ENCODE measurements at places on chromosomes 2 and 18.

- no peak for DNase-seq
These were observed 42.3 kb downstream of the KCTD1 start for GRCh38 chr18:26506012-26506411.

DNA sequence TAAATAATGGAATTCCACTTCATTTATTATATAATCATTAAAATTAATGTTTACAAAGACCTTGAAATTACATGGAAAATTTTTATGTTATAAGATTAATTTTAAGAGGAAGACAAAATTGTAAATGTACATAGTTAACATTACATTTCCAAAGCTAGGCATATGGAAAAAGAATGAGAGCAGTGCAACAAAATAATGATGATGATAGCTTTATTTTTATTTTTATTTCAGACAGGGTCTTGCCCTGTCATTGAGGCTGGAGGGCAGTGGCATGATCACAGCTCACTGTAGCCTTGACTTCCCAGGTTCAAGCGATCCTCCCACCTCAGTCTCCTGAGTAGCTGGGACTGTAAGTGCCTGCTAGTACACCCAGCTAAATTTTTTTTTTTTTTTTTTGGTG lies 61.2 kb upstream of the ZCCHC2 start:
- no peak for DNase-seq

- DNase-seq: no peak
These were observed 64.2 kb downstream of the TPO start for GRCh38 chr2:1477196-1478040.

DNA sequence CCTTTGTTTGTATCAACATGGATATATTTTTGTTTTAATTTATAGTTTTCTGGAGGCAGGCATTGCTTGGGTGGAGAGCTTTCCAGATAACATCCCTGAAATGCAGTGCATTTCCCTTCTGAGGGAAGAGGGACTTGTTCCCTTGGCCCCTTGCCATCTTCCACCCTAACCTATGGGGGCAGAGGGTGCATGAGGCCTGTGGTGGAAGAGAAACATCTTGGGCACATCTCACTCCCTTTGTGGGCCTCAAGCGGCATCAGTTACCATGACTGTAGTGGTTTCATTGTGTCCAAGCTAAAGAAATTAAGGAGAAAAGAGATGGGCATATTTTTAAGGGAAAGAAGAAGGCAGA lies 5.3 kb upstream of the RPL37A start:
- DNase-seq: no peak

DNA sequence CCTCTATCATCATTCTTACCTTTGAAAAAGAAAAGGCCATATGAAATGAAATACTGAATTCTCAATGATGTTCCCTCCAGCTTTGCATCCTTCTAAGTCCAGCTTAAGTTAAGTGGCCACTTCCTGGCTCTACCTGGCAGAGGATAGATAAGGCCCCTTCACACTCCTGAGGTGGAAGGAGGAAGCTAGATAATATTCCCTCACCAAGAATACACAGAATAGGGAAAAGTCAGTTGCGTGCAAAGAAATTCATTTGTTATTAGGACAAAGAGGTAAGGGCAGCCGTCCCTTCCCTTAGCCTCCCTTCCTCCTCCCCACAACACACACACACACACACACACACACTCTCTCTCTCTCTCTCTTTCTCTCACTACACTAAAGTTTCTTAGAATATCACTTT lies 37.5 kb downstream of the OLA1 start:
- no peak for DNase-seq

DNA sequence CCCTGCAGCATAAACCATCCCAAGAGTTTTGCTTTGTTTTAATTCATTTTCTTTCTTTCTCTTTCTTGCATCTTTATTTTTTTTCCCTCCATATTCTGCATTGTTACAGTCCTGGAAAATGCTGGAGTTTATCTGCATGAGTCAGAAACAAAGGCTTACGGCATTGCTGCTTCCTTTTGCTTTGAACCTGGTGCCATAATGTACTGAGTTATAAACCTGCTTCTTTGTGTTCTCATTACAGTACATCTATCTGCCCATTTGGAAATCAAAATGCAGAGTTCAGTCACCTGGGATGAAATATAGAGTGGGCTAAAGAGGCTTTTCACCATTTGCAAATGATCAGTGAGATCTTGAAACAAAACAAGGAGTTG lies 1009.2 kb upstream of the FANCL start:
- no peak for DNase-seq

DNA sequence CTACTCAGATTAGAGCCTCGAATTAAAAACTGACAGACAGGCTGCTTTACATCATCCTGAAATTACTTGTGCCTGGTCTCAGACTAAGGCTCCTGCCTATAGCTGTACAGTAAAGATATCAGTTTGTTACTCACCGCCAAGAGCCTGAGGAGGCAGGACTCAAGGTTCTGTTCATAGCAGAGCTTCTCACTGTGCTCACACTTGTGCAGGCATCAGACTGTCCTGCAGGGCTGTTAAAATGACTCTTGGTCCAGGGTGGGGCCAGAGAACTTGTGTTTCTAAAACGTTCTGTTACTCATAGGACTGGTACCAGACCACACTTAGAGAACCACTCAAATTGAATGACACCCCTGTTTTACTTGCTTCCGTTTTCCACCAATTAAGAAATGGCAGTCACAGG lies 310.0 kb downstream of the DPP10 start:
- DNase-seq: no peak

DNA sequence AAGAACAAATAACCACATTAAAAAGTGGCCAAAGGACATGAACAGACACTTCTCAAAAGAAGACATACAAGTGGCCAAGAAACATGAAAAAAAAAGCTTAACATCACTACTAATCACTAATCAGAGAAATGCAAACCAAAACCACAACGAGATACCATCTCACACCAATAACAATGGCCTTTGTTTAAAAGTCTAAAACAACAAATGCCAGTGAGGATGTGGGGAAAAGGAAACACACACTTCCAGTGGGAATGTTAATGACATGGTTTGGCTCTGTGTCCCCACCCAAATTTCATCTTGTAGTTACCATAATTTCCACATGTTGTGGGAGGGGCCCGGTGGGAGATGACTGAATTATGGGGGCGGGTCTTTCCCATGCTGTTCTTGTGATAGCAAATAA lies 147.1 kb downstream of the GALNT1 start:
- no peak for DNase-seq

DNA sequence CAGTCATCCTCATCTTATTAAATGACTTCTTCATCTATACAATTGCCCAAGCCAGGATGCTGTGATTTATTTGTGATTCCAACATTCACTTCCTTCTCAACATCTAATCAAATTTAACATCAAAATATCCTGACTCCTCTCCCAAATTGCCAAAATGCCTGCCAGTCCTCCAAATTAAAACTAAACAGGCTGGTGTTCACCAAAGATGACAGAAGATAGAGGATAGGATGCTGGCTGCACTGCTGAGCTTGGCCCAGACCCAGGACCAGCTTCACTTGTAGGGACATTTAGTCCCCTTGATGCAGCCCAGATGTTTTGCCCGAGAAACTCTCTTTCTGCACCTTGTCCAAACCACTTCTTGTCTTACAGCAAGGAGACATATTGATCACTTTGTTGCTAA lies 540.0 kb upstream of the CNTNAP5 start:
- no peak for DNase-seq

DNA sequence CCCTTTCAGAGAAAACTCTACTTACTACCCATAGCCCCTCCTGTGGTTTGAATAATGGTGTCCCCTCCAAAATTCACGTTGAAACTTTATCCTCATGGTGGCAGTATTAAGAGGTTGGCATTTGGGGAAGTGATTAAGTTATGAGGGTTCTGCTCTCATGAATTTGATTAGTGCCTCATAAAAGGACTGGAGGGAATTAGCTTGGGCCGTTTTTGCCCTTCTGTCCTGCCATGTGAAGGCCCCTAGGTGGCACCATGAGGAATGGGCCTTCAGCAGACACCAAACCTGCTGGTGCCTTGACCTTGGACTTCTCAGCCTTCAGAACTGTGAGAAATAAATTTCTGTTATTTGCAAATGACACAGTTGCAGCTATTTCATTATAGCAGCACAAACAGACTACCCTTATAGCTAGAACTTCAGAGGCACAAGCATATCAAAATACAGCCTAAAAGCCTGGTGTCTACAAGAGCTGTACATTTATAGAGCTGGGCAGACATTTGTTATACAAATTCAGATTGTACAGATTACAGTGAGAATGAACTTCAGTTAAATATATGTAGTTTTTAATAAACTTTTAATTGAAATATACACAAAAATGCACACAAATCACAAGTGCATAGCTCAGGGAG lies 2.6 kb upstream of the PTPN2 start:
- no peak for DNase-seq

DNA sequence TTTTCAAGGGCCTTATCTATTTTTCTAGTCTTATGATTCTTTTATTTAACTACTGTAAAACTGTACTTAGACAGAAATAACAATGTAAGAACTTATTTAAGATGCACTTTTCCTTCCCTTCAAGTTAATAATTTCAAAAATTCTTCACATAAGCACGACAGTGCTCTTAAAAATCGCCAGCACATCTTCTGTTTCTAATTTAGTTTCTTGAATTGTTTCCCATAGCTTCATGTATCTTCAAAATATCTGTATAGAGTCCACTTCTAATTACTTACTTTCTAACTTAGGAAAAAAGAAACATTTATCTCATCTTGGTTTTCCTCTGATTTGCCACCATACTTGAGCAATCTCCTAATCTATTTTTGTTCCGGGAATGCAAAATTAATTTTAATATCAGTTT lies 196.1 kb downstream of the BABAM2 start:
- no peak for DNase-seq

GRCh38 chr2:24423095-24423494 lies 62.8 kb upstream of the ITSN2 start:
- DNase-seq: no peak

GRCh38 chr2:6203291-6203959 lies 511.2 kb downstream of the SOX11 start:
- DNase-seq: no peak

DNA sequence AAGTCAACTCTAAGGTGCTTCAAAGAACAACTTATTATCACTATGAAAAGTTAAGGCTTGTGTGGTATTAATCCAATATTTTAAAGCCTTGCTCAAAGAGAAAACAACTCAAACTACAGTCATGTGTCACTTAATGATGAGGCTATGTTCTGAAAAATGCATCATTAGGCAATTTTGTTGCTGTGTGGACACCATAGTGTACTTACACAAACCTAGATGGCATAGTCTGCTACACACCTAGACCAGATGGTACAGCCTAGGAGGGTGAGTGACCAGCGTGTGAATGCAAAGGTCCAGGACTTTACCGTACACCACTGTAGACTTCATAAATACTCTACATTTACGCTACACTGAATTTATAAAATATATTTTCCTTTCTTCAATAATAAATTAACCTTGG lies 3.0 kb downstream of the MBOAT2 start:
- no peak for DNase-seq

DNA sequence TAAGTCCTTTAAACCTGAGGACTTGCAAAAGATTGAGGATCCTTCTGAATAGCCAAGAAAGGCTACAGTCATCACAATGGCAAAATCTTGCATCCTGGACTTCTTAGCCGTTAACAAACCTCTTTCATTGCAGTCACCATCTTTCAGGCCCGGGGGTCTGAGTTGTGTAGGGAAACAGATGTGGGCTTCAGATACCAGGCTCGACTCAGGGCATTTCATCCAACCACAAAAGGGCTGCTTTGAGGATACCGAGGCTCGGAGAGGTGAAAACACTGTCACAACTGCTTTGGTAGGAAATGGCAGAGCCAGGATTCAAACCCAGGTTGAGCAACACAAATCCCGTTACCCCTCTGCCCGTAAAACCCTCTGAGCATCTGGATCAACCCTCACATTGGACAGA lies 147.4 kb downstream of the TFCP2L1 start:
- no peak for DNase-seq

DNA sequence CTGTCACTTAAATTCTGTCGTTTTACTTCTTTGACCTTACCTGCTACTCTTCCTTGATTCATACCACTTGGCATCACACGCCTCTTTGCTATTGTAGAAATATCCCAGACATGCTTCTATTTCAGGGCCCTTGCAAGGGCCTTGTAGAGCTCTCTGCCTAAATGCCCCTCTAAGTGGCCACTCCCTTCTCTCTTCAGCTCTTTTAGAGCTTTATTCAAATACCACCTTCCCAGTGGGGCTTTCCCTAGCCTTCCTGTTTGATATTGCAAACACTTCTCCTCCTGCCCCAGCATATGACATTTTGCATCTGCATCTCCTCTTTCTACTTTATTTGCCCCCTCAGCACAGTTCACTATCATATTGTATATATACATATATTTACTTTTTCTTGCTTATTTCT lies 54.0 kb downstream of the PELI1 start:
- no peak for DNase-seq

DNA sequence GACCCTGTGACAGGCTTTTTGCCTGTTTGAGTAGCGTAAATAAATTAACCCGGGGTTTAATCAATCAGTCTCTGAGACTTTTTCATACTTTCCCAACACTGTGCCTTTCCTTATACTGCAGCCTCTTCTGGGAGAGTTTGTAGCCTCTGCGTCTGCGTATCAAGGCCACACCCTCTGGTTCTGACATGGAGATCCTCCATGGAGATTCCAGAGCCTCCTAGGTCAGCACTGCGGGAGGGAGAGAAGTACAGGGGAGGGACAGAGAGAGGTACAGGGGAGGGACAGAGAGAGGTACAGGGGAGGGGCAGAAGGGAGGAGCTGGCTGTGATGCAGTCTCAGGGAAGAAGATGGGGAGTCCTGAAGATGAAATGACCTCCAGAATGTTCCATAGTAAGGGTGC lies 166.0 kb downstream of the ARL4C start:
- DNase-seq: no peak

DNA sequence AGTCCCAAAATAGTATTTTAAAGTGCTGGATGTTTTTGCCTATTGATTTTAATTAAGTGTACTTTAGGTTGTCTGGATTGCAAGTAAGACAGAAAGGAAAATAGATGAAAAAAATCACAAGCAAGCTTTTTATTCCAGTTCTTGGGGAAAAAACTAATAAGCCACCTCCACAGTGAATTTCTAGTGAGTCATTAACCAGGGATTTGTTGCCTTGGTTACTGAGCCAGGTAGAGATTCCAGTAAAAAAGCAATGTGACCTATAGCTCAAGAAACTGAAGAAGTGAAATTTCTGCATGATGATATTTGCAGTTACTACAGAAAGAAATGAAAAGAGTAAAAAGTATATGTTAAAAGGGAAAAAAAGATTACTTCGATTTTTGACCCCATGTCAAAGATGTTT lies 160.6 kb downstream of the METTL4 start:
- DNase-seq: no peak

GRCh38 chr2:50856016-50856541 lies 175.9 kb downstream of the NRXN1 start:
- DNase-seq: no peak

DNA sequence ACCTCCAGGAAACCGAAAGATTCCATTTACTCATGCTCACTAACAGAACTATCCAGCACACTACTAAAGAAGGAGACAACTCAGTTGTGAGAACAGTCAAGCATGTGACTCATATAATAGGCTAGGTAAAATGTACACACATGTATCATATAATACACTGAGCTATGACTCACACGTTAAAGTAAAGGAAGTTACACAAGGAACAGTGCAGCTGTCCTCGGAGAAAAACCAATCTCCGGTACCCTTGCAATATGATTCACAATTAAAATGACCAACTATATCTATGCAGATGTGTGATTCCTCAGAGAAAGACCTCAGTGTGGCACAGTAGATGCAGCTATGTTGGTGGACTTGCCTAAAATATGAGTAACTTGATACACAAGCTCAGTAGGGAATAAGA lies 76.5 kb downstream of the STRN start:
- DNase-seq: no peak

- no peak for DNase-seq
These were observed 17.2 kb upstream of the GYPC start for GRCh38 chr2:126638746-126639145.

- no peak for DNase-seq
These were observed 167.7 kb downstream of the PLCL1 start for GRCh38 chr2:197972061-197972460.

All from D721Med (cell line).